ENCODE measurements at places on chromosomes 5 and 9. TPM values are rescaled to one million over a fixed set of nuclear protein-coding genes. Genes with fewer than 3 reads are reported as not detected.

The TTC23L gene
- total RNA-seq = 0.22 TPM

The C9orf153 gene
- total RNA-seq = 0.34 TPM

The RBM27 gene
- total RNA-seq = 22.9 TPM

The DNLZ gene
- total RNA-seq = 11.8 TPM

The GKAP1 gene
- total RNA-seq = 2.0 TPM

The NPR3 gene
- 0.26 TPM for total RNA-seq

The SLC6A18 gene
- total RNA-seq = not detected

The CAVIN4 gene
- total RNA-seq = 1.9 TPM

The GABRB2 gene
- total RNA-seq = not detected

The CCNJL gene
- 6.6 TPM for total RNA-seq

The CLPTM1L gene
- total RNA-seq = 275 TPM

The PLPP7 gene
- total RNA-seq = 2.6 TPM

The PHF24 gene
- total RNA-seq = not detected

The UGT3A1 gene
- not detected for total RNA-seq

The CCDC192 gene
- total RNA-seq = not detected

The PCDHB6 gene
- total RNA-seq = 0.11 TPM

The TAS2R1 gene
- not detected for total RNA-seq

The GFRA3 gene
- total RNA-seq = not detected

The IFNB1 gene
- not detected for total RNA-seq

The BAG1 gene
- 58.8 TPM for total RNA-seq

The LSM11 gene
- total RNA-seq = 8.4 TPM

The CCNO gene
- not detected for total RNA-seq

The LCN1 gene
- total RNA-seq = not detected

The OBP2B gene
- total RNA-seq = not detected

The GRHPR gene
- total RNA-seq = 92.7 TPM

The WDR55 gene
- 28.6 TPM for total RNA-seq

The PPP2R2B gene
- total RNA-seq = not detected

The NINJ1 gene
- 19.9 TPM for total RNA-seq

The ACTBL2 gene
- total RNA-seq = under 0.01 TPM

The ITGA2 gene
- 73.1 TPM for total RNA-seq

The FGF18 gene
- total RNA-seq = under 0.01 TPM

Data from dermis lymphatic vessel endothelial cell (primary cell).